ENCODE measurements at places on chromosomes 6 and 20.

- no peak for DNase-seq
Observed at GRCh38 chr20:53706008-53706465, 112.4 kb upstream of the ZNF217 start.

DNA sequence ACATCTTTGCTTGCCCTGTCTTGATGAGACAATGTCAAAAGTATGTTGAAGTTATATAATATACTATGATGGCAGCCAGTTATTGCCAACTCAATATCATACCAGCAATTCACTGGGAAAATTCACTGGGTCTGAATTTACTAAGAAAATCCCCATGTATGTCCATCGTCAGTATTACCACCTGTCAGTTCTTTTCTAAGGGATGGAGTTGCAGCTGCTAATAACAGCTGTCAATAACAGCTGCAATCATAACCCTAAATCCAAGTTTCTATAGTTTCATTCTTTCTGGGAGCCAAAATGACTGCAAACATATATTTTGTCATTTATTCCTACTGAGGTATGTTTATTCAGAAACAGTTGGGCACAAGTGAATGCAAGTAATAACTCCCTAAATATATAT, 132.6 kb upstream of the RIN2 start:
- DNase-seq = no peak

DNA sequence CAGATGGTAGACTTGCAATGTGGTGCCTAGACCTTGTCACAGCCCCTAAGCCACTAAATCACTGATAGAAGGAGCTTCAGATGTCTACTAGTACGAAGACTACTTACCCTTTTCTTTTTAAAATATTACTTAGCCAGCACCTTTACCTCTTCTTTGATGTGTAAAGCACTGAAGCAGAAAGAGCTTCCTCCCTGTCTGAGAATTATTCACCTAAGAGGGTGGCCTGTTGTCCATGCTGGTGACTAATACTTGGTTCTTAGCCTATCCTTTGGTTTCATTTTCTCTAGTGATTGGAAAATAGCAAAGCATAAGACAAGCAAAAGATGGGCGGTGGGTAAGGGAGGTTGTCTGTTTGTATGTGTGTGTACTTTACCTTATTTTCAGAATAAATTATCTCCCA, 794.6 kb downstream of the TFAP2A start:
- DNase-seq = no peak

DNA sequence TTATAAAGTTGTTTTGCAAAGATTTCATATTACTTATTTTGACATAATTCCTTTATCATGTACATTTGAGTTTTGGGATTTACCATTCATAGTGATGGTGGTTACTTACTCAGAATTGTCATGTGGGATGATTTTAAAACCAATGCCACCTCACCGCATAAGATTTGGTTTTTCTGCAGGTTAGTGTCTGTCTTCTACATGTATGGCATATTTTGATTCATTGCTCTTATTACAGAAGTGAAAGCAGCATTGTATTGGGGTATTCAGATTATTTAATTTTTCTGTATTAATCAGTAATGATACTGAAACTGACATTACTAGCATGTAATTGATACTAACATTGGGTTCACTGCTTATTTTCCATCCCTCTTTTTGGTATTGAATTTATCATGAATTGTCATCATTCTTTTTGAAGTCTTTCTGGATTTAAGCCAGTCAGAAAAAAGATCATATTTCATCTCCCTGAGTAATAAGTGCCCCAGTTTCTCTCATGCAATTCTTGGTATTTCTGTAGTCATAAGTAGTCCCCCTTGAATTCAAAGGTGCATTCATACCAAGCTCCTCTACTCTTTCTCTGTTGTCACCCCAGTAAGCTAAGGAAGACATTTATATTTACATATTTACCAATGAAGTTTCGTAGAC, 176.6 kb downstream of the BCKDHB start:
- DNase-seq = no peak

DNA sequence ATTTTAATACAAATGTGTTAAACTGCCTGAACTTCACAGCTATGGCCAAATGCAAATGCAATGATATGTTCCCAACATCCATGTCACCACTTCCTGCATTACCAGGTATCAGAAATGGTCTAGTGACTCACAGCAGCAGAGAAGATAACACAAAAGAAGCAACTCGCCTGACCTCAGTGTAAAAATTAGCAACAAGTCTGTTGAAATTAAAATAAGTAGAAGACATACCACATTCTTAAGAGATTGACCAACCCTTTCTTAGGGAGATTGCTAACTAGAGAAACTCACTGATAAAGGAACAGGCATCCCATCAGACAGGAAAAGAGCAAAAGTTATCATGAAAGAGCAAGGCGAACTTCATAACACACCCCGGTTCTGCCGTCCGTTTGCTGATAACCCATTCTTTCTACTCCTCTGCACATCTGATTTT, 45.1 kb downstream of the RNASET2 start:
- DNase-seq = no peak

GRCh38 chr6:11968241-11968806, 43.8 kb upstream of the HIVEP1 start:
- DNase-seq = no peak

GRCh38 chr20:11844691-11845090, 73.0 kb upstream of the BTBD3 start:
- DNase-seq = no peak

DNA sequence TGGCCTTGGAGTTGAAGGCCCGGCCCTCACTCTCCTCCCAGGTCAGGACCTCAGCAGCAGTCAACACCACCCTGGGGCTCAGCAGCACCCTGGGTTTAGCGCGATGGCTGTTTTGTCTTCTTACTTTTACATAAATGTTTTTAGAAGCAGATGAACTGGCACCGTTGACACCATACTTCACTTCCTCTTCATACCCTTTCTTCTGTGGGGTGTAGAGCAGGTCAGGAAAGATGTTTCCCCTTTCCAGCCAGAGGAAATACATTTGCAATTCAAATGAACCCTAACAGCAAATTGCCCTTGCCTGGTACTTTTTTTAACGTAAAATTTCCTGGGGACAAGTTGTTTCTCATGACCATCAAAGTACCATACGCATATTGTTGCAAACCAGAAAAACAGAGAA, 54.7 kb upstream of the SNX9 start:
- no peak for DNase-seq

DNA sequence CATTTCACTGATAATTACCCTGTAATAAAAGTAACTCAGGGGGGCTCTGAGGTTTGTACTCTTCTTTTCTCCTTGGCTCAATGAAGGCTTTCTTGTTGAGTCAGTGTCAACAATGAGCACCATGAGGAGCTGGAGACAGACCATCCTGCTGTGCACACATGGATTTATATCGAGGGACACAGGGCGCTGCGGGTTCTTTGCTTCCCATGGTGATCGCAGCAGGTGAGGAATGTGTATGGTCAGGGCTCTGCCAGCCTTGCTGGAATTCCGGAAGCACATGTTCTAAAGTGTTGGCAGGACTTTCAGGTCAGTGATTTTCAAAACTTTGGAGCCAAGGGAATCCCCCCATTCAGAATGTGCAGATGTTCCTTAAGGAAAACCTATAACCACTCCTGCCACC, 27.1 kb downstream of the SMOC2 start:
- no peak for DNase-seq

DNA sequence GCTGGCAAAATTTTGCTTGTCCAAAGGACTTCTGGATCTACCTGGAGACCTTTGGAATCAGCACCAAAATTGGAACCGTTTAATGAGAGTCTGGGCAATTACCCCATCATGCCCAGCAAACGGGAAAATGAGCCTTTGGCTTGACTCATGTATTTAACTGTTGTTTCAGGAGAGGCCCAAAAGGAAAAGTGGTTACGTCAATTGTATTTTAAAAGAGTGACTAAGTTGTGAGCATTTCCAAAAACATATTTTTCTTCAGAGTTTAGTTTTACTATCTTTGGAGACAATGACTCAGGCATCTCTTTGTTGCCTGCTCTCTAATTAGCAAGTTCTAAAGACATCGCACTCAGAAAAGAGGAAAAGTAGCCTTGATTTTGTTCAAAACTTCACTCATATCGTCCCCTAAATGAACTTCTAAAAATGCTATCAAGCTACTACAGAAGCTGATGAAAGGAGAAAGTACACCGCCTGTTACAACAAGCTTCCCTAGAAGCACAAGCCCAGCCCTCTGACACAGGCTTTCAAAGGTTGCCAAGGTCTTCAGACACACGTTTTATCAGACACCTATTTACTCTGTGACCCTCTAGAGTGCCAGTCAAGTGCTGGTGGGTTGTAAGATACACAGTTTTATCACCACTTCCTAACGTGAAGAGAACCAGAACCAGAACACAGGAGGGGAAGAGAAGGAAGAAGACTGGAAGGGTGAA, 146.2 kb downstream of the TBX18 start:
- no peak for DNase-seq

DNA sequence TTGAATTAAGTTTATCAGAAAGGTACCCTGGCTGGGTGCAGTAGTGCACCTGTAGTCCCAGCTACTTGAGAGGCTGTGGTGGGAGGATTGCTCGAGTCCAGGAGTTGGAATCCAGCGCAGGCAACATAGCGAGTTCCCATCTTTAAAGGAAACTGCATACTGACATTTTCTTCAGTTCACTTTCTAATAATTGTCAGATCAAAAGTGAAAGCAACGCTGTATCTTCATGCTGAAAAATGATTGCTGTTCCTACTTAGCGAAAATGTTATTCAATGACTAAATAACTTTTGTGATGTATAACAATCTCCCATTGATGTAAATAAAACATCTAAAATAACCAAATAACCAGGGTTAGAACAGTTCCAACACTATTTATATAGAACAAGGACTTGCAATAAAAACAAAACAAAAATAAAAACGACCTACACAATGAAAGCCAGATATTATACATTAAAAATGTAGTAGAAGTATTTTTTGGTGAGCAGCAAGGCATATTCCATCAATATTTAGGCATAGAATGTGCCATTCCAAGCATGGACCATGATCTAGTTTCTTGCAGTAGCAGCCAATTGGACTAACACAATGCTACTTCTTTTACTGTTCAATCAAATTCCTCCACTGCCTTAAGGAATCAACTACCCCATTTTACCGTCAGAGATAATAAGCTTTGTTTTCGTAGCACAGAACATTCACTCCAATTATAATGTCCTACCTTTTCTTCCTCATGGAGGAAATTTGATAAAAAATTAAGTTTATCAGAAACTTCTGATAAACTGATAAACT, 1.5 kb downstream of the LATS1 start:
- DNase-seq = peak; percentile 15

- no peak for DNase-seq
Observed at GRCh38 chr6:160408528-160408927, 60.4 kb downstream of the SLC22A3 start.

DNA sequence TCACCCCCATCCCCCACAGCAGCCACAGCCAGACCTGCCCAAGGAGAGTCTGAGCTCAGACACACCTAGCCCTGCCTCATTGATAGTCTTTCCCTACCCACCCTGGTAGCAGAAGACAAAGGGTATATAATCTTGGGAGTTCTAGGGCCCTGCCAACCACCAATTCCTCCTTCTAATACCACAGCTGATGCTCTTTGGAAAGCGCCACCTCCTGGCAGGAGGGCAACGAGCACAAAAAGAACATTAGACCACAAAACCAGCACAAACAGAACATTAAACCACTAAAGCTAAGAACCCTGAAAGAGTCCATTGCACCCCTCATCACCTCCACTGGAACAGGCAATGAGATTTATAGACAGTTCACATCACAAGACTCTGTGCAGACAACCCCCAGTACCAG, 195.8 kb upstream of the FUT9 start:
- no peak for DNase-seq

GRCh38 chr20:5720696-5721095, 29.5 kb upstream of the SHLD1 start:
- DNase-seq = no peak

DNA sequence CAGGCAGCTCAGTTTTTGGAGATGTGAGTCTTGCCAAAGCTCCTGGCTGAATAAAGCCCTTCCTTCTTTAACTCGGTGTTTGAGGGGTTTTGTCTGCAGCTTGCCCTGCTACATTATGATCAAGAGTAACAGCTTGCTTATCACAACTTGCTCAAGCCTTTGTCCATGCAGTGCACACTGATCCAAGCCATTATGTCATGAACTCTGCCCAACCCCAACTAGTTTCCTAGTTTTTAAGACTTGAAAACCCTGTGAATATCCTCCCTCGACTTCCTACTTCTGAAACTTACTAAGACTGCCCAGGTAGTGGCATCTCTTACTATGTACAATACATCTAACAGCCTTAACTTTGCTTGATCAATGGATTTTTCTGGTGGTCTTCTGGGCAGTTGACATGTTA, 50.3 kb upstream of the ADGRF4 start:
- DNase-seq = no peak

DNA sequence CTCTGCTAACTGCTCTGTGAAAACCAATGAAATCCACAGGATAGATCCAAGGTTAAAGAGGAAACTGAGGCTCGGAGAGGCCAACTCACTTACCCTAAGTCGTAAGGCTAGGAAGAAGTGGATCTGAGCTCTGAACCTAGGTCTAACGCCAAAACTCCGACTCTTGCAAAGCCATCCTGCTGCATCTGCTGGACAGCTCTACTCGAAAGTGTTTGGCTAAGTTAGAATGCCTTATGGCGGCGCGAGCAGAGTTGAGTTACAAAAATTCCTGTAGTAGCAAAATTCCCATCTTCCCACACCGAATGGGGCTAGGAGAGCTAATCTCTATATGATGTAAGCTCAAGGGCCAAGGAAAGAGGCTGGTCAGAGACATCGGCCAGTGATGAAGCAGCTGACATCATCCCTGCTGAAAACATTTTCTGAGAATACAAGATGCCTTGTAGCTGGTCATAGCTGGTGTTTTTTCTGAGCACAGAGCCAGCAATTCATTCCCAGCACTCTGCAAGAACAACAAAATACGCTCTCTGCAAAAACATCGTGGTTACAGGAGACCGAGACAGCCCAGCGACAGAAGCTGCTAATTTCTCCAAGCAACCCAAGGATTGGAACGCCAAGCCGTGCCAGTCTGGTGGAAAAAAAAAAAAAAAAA, 1.8 kb downstream of the SPATA2 start:
- no peak for DNase-seq

- DNase-seq = no peak
Observed at GRCh38 chr20:18727032-18727508, 86.5 kb upstream of the SCP2D1 start.

DNA sequence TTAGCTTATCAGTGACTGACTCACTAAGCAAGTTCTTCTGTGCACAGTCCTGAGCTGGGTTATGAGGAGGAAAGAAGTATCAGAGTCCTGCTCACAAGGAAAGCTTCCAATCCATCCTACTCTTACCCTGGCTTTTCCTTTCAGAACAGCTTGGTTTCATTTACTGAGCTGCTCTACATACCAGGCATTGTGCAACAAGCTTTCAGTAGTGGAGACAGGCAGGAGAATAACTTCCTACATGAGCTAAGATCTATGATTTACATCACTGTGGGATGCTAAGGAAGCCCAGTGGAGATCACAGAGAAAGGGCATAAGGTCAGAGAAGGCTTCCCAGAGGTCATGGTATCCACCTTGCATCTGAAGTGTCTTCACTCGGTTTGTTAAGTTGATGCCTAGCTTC, 144.5 kb downstream of the MAP3K7 start:
- no peak for DNase-seq

GRCh38 chr6:142558786-142559185, 257.0 kb downstream of the ADGRG6 start:
- DNase-seq = no peak

GRCh38 chr20:14619411-14619810, 282.0 kb upstream of the FLRT3 start:
- DNase-seq = no peak
